Endothelial cell of umbilical vein (primary cell): ENCODE measurements at places on chromosomes 5 and 9.

DNA sequence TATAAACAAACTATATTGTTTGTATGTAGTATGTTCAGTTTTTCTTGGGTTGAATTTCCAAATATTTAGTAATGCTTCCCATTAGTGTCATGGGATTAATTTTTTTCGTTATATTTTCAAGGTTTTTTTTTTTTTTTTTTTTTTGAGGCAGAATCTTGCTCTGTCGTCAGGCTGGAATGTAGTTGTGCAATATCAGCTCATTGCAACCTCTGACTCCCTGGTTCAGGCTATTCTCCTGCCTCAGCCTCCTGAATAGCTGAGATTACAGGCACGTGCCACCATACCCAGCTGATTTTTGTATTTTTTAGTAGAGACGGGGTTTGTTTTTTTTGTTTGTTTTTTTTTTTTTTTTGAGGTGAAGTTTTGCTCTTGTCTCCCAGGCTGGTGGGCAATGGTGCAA is 10.6 kb downstream of the DDX46 start:
- DNase-seq = no peak

DNA sequence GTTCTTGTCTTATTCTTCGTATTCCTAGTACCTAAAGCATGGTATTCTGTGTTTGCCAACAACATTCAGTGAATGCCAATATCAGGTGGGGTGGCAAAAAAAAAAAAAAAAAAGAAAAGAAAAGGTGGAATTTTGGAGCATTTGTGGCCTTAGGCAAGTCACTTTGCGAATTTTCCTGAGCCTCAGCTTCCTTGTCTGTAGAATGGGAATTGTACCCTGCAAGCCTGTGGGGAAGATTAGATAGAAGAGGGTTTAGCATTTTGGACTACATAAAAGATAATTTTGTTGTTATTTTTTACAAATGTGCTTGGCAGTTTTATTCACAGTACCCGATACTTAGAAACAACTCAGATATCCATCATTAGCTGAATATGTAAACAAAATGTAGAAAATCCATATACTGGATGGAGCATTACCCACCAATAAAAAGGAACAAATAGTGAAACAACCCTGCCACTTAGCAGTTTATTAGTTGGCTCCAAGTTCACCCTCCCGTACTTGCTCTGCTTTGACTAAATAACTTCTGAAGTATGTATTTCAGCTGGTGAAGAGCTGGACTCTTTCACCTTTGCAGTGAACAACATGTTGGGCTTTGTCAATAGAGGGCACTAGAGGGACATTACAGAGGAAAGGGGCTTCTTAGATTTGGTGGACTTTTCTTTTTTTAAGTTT is 13.6 kb downstream of the UBE2D2 start:
- DNase-seq = peak; percentile 58

DNA sequence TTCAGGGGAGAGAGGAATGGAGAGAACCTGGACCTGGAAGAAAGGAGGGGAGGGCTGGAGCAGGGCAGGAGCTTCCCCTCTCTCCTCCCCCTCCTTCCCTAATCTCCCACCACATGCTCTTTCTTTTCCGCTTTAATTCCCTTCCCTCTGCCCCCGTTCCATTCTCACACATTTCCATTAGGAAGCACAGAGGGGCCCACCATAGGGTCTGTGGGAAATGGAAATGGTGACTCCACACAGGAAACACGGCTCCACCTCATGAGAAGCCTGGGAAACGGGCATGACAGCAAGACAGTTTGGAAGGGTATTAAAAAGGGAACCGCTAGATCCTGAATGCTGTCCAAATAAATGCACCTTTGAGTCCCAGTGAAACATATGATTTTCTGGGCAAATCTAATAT is 64.9 kb upstream of the ENTREP1 start:
- DNase-seq = peak; percentile 19

GRCh38 chr9:135622415-135623020 is 16.8 kb downstream of the GLT6D1 start:
- DNase-seq = no peak

DNA sequence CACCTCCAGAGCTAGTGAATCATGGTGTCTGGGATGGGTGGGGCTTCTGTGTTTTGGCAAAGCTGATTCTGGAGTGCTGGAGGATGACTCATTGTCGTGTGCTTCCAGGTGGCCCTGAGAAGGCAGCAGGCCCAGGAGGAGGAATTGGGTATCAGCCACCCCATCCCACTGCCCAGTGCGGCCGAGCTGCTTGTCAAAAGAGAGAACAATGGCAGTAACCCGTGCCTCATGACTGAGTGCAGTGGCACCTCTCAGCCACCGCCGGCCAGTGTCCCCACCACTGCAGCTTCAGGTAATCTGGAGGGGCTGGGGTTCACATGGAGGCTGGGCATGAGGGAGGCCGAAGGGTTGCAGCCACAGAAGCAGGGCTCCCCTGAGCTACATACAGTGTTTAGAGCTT is 5.4 kb downstream of the DMRT1 start:
- DNase-seq = no peak
